ENCODE measurements at places on chromosomes 1 and 21.
A peak's percentile ranks its signal among the peaks of the same experiment; 100 is the strongest.

- no peak for DNase-seq
Observed at GRCh38 chr1:36162680-36163239, 6.8 kb downstream of the MAP7D1 start.

DNA sequence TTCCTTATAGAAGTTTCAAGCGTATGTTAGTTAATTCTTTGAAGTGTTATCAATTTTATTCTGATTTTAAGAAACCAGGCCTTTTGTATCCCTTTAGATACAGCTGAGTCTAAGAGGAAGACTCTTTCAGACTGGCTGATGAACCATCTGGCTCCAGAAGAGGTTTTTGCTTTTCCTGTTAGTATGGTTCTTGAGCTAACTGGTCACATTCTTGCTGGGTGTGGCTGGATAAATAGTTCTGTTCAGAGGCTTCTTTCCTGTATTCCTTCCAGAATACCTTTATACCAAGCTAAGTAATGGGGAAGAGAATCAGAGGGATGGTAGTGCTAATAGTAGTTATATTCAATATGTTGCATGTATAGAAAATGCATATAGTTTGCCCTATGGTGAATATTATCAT is 12.4 kb downstream of the HS2ST1 start:
- DNase-seq = no peak

DNA sequence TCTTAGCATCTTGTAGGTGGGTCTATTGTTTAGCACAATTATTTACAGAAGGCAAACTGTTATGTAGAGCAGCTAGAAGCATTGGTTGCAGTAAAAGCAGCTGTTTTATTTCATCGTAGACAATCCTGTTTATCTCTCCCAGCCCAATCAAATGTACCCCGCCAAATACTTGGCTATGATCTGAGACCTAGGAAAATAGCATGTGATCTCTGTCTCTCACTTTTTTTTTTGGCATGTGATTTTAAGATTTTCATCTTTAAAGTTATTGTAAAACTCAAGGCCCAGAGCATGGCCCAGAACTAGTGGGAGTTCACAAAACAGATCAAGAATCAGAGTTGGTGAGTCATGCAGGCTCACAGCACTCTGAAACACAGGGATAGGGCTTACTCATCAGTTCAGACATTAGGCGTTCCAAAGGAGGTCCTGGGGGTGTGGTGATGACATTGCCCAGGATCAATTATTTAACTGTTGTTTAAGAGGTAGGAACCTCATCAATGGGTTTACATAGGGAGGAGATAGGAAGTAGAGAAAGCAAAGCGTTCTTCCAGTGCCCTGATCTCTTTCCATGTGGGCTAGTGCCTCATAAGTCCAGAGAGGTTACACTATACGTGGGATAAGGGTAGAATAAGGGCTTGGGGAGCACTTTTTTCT is 40.2 kb downstream of the TBX19 start:
- no peak for DNase-seq

DNA sequence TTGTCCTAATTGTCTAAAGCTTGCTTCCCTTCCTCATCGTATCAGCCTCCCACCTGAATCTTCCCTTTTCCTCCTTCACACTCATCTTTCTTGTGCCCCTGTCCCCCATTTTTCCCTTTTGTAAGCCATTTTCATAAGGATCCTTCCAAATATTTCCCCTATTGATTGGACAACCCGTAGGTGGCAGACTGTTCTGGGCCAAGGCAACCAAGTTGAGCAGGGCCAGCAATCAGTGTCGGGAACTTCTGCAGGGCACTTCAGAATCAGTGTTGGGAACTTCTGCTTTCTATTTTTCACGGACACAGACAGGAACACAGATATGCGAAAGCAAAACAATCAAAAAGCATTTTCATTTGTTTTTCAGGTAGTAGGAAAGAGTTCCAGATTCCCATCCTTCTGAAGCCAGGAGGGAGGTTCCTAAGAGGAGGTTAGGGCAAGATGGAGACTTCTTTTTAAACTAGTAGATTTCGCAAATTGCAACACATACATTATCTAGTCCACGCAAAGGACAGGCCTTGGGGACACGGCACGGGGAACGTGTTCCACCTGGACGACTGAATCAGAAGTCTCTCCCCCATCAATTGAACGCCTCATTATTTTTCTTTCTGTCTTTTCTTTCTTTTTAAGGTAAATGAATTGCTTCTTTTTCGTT is 691 bp upstream of the MPZL1 start:
- DNase-seq = peak; percentile 10

- peak; percentile 33 for DNase-seq
Observed at GRCh38 chr21:42590431-42591131, 62.8 kb upstream of the PDE9A start.

- DNase-seq = no peak
Observed at GRCh38 chr1:202579806-202580205, 130.4 kb downstream of the SYT2 start.

DNA sequence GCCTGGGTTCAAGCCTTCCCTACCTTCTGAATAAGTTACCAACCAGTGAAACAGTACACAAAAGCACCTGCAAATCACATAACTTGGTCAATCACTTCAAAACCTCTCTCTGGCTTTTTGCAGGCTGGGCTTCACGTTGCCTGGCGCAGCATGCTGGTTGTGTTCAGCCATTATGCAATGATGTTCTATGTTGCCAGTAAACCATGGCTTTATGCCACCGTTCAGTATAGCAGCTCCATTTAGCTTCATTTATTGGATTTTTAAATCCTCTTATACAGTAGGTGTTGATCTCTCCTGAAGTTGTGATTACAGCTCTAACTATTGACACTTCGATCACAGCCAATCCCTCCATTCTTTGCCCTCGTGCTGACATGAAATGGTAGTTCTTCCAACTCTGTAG is 233.6 kb upstream of the PTBP2 start:
- DNase-seq = no peak

GRCh38 chr1:178057141-178057765 is 36.7 kb upstream of the RASAL2 start:
- DNase-seq = no peak

DNA sequence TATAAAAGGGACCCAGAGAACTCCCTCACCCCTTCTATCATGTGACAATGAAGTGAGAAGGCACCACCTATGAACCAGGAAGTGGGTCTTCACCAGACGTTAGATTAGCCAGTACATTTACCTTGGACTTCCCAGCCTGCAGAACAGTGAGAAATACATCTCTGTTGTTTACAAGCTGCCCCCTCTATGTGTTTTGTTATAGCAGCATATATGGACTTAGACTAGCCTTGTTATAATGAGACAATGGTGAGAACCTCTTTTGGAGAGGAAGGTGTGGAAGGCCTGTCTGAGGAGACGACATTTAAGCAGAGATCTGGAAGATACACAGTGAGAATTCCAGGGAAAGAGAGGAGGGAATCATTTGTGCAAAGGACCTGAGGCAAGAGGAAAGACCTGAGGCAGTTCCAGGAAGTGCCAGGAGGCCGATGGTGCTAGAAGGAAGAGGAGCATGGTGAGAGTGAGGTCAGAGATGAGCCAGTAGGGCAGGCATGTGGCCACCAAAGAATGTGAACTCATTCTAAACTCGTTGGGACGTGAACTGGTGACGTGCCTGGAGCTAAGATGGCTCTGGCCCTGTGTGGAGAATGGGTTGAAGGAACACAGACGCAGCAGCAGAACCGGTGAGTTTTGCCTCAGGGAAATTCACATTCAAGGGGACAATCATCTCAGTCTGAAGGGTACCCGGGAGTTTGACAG is 98.9 kb upstream of the IRF2BP2 start:
- DNase-seq = no peak

DNA sequence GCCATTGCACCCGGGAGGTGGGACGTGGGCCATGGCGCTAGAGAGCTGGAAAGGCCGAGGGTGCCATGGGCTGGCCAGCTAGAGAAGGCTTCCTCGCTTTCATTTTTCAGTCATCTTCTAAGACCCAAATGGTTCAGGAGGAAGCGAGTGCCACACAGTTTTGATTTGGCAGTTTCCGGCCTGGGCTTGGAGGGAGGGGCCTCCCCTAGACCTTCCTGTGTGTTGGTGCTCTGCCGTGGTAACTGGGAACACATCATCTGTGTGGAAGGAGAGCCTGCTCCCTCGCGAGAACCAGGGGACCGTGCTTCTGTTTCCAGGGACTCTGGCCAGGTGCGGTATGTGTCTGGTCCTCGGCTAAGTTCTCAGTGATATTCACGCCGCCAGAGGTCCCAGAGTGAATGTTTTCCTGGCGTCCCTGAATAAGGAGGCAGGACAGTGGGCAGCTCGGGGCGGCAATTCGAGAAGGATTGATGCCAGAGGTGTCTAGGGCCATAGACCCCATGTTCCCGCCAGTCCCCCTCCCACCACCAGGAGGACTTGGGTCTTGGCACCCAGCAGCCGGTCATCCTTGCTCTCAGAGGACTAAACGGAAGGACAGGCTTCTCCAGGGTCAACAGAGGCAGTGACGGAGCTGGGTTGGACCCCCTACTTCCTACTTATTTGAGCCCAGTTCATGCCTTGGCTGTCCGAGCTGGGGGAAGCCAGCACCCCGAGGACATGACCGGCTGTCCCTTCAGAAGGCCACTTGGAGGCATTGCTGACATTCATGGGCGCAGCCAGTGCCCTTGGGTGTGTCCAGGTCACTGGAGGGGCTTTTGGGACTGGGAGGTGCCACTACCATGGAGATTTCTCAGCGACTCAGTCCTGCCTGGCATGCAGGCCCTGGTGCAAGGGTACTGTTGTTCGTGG is 2.7 kb upstream of the NPHP4 start:
- peak; percentile 59 for DNase-seq

- no peak for DNase-seq
Observed at GRCh38 chr1:57748719-57749118, 324.9 kb upstream of the DAB1 start.

DNA sequence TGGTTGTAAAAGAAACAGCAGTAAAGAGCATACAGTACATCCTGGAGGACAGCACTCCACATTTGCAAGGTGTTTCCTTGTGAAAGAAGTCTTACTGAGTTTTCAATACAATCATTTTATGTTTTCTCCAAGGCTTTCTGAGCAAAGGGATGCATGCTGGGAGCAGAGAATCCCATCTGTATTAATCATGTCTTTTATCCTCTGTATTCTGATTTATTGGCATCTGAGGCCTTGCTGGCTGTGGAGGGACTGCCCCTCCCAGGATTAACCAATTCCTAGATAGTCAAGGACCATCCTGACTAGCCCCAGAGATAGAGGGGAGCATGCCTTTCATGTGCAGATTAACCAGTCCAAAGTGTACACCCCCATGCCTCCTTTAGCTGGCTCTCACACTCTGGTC is 476.3 kb downstream of the SIPA1L2 start:
- no peak for DNase-seq

- no peak for DNase-seq
Observed at GRCh38 chr1:228899421-228899956, 164.2 kb downstream of the RHOU start.
